KBM-7 (cell line): ENCODE measurements at places on chromosomes 5 and 9.

DNA sequence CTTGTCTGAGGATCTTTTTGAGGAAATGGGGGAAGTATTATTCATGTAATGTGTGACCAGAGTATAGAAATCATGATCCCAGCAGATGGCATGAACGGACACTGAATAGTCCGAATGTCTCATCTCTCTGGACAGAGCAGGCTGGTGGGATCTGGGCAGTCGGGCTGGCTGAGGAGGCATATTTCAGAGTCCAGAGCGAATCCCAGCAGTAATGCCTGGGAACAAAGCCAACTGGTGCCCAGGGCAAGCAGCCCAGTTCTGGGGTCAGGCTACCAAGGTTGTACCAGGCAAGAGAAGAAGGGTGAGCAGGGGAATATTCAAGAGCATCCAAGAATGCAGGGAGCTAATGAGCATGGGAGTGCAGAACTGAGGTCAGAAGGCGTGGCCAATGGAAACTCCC lies 306.4 kb downstream of the ZSWIM6 start:
- DNase-seq, result no peak

DNA sequence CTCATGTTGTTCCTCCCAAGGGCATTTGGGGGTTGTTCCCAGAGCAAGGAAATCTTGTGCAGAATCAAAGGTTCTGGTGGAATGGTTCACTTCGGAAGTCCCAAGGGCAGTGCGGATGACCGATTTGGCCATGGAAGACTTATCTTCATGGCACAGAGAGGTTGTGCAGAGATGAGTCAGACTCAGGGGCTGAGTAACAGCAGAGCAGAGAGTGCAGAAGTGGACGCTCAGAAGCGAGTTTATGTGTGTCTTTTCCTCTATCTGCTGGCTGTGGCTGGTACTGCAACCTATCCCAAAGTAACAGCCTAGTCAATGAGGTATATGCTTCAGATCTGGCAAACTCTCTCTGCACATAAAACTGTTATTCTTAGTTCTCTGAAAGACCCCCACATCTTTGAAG lies 118.1 kb downstream of the DPYSL3 start:
- peak; percentile 22 for DNase-seq

GRCh38 chr5:1202026-1202797 lies 817 bp downstream of the SLC6A19 start:
- no peak for DNase-seq

DNA sequence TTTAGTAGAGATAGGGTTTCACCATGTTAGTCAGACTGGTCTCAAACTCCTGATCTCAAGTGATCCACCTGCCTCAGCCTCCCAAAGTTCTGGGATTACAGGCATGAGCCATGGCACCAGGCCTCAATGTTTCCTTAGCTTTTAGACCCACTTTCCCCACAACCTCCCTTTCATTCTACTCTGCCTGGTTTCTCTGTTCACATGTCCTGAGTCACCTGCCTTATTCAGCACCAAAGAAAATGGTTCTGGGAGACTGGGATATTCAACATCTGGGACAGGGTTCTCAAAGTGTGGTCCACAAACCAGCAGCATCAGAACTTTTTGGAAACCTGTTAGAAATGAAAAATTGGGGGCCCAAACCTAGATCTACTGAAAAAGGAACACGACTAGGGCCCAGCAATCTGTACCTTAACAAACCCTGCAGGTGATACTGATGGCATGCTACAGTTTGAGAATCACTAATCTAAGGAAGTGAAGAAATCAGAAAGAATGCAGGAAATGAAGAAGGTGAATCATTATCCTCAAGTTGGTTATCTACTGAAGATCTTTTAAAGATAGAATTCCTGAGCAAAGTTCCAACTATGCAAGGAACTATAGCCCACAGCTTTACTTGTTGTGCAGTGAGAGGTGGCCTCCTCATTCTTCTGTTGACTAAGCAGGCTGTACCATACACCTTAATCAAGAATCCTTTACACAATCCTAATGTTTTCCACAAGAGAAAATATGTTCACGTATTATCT lies 51.8 kb upstream of the CTNNAL1 start:
- no peak for DNase-seq

DNA sequence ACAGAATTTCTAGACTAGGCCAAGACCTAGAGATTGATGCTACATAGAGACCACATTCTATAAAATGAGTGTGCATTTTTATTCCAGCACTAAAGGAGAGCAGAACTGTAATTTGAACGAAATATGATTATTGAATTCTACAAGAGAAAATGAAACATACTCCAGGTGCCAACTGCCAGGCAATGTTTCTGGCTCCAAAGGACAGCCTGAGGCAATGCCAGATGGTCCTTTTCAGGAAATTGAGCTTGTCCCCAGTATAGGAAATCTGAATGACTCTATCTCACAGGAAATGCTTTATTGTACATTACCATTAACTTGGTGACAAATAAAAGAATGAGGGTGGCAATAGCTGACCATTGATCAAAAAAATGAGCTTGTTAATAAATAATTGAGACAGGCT lies 28.8 kb upstream of the RASGRF2 start:
- no peak for DNase-seq

DNA sequence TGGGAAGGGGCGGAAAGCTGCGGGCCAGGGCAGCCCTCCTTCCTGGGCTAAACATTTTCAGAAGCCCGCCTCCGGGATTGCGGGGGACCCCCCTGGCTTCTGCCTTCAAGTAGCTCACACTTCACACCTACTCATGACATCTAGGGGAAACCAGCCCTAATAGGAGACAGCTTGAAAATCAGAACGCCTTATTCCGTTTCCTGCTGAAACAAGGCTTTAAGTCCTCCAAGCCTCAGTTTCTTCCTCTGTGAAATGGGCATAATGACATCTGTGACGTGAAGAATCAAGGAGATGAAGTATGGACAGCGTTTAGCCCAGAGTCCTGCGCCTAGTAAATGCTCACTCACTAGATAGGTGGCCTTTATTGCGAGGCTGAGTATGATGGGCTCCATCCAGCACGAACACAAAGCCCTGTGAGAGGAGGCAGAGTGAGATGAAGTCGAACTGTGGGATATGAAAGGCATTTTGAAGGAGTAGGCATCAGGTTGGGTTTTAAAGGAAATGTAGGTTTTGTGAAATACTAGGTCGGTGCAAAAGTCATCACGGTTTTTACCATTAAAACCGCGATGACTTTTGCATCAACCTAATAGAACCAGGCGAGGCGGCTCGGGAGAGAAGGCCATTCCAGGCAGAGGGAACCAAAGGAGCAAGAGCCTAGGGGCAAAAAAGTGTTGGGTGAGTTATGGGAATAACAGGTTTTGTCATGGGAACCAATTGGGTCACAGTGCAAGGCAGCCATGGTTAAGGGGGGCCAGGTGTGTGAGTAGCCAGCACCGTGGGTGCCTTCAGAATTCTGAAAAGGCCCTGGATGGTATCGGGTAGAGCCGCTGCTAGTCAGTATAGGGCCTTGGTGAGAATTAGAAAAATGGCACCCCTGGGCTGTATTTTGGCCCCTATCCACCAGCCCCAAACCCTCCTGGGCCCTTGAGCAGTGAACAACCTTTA lies 1.0 kb upstream of the TSC1 start:
- no peak for DNase-seq

DNA sequence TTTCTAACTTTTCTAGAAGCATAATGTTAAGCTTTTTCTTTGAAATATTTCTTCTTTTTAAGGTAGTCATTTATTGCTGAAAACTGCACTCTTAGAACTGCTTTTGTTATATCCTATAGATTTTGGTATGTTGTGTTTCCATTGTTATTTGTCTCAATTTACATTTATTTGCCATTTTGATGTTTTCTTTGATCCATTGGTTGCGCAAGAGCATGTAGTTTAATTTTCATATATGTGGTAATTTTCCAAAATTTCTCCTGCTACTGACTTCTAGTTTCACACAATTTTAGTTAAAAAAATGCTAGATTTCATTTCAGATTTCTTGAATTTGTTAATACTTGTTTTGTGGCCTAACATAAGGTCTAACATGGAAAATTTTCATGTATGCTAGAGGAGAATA lies 1029.3 kb upstream of the TYRP1 start:
- no peak for DNase-seq

DNA sequence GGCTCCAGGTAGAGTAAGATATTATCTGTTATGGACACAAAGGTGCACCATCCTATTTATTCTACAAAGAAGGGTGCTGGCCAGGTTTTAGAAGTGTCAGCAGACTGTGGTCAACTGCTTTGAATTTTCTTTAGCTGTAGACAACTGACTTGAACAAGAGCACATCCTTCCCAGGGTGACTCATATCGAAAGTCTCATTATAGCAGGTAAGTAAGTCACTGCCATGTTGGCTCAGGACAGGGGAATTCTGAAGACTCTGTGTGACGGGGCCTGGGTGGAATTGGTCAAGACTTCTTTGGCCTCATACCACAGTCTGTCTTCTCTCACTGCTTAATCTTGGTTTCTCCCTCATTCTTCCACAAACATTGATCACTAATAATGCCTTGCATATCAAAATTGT lies 214.5 kb upstream of the CDH9 start:
- DNase-seq, result no peak

GRCh38 chr9:17185481-17186029 lies 50.7 kb downstream of the CNTLN start:
- no peak for DNase-seq

- DNase-seq, result no peak
Measured at GRCh38 chr5:104533498-104533897, 970.9 kb upstream of the NUDT12 start.

- DNase-seq, result peak; percentile 47
Measured at GRCh38 chr9:33818167-33818846, 1.3 kb downstream of the UBE2R2 start.

GRCh38 chr9:133148199-133149129 lies 15.2 kb downstream of the GBGT1 start:
- peak; percentile 67 for DNase-seq

DNA sequence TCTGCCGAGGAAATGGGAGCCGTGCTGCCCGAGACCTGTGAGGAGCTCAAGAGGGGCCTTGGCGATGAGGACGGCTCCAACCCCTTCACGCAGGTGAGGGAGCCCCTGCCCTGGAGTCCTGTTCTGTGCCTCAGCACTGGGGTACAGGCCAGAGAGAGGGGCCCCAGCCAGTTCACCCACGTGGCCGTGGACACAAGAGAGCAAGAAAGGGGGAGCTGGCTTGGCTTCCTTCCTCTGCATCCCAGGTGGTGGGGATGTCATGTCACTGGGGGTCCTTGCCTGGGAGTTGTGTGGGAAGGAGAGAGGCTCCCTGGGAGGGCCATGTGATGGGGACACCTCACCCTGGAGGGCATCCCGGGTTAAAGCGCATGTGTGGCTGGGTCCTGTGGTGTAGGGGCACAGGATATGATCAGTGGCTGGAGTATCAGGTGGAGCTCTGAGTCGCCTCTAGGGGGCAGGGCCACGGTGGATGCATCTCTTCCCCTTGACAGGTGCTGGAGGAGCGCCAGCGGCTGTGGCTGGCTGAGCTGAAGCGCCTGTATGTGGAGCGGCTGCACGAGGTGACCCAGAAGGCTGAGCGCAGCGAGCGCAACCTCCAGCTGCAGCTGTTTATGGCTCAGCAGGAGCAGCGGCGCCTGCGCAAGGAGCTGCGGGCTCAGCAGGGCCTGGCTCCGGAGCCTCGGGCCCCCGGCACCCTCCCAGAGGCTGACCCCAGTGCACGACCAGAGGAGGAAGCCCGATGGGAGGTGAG lies 7.5 kb downstream of the N4BP3 start:
- DNase-seq, result peak; percentile 93

DNA sequence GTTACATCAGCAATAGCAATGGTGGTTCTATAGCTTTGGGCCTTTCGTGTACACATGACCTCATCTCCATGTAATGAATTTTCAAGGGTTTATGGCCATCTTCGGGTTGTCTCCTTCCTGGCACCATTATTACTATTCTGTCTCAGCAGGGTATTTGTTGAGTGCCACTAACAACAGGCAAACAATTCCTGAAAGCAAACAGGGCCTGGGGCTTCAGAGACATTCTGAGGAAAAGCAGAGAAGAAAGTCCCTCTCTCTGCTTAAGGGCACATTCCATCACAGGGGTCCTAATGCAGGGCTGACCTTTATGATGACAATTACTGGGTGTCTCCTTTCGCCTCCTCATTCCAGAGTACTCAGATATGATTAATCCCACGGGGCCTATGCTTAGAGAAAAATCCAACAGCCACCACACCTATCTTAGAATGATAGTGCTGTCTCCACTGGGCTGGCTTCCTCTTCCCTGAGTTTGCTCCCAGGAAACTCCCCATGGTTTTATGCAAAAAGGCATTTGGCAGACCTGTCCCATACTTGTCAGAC lies 540.2 kb upstream of the ZNF462 start:
- DNase-seq, result no peak

- no peak for DNase-seq
Measured at GRCh38 chr5:118506217-118506852, 482.0 kb downstream of the DTWD2 start.

- DNase-seq, result no peak
Measured at GRCh38 chr5:45642370-45642769, 53.8 kb downstream of the HCN1 start.

- peak; percentile 55 for DNase-seq
Measured at GRCh38 chr9:124320062-124320973, 62.6 kb downstream of the NEK6 start.

GRCh38 chr9:133960568-133961129 lies 31.5 kb downstream of the VAV2 start:
- DNase-seq, result peak; percentile 79

DNA sequence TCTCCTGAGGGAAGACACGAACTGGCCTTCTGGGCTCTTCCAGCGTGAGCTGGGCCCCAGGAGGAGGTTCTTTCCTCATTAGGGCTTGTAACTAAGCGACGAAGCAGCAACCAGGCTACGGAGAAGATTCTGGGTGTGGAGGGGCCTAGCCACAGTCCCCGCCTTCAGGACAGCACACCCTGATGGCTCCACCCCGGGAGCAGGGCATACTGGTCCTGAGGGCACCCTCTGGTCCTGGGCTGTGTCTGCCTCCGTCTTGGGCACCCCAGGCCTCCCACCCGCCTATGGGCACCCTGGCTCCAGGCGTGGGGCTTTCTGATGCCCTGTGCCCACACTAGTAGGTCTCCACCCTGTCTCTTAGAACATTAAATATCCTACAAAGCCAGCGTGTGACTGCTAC lies 136.4 kb downstream of the OLFM1 start:
- no peak for DNase-seq

DNA sequence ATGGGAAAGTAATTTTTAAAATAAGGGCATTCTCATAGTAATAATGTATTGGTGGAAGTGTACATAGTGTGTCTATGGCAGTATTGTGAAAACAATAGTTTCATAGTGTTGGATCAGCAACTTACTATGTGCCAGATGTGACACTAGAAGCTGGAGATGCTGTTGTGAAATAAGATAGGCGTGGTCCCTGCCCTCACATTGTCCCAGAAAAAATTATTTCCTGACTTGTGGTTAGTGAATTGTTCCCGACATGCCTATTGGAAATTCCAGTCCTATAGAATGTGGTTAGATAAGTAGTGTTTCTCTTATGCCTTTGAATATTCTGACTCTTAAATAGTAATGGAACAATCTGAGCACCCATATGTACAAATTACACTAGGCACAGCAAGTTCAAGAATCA lies 55.3 kb upstream of the MTAP start:
- DNase-seq, result no peak

DNA sequence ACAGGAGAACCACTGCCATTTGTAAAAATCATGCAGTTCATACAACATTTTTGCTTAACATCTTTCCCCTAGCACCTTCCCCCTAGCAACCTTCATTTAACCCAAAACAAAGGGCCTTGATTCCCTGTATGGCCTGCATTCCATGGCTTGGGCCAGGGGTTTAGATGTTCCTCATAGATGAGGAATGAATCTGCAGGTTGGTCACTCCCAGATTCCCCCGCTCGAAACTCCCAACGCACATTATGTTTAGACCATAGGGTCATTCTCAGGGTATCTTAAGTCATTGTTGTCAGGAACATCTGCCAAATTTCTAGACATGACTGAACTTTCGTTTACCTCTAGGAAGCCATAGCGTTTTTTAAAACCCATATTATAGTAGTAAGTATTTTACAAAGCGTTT lies 282.2 kb upstream of the VLDLR start:
- DNase-seq, result no peak
